ENCODE measurements at places on chromosomes 2 and 18.

GRCh38 chr2:236086403-236086970 lies 81.7 kb downstream of the GBX2 start:
- no peak for DNase-seq

DNA sequence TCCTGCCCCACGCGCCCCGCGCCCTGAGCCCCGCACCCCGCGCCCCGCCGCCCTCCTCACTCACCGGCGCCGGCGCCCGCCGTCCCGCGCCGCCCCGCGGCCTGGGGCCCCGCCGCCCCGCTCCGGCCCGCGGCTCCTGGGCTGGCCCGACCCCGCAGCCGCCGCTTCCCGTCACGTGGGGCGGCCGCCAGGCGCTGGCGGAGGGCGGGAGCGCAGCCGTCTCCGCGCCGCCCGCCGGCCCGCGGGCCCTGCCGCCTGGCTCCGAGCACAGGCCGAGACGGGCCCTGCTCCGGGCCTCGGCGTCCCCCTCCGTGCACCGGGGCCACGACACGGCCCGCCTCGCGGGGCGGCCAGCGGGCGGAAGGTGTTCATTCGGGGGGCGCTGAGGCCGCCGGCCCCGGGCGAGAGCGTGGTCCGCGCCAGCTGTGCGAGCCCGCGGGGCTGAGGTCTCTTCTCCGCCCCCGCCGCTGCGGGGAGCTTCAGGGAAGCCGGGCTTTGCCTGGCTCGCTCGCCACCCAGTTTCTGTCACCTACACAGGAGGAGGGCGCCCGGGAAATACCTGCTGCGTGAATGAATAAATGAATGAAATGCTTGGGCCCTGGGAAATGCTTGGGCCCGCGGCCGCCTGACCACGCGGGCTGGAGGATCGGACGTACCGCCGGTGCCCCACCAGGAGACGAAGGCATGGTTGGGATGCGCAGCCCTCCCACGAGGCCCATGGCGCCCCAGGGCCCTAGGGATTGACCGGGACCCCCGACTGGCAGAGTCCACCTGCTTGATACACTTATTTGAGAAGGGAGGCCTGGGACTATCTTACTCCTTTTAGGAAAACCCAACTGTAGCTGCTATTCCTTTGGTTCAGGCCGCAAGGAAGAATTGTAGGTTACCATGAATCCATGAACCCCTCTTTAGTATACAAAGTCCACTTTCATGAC lies at the start of gene TGFBRAP1:
Gene TGFBRAP1, minus strand, starts transcription at position 175 of the 935 bp plus-strand sequence. CDS start 21,434 bp downstream, outside the sequence.
- DNase-seq = peak; percentile 45

DNA sequence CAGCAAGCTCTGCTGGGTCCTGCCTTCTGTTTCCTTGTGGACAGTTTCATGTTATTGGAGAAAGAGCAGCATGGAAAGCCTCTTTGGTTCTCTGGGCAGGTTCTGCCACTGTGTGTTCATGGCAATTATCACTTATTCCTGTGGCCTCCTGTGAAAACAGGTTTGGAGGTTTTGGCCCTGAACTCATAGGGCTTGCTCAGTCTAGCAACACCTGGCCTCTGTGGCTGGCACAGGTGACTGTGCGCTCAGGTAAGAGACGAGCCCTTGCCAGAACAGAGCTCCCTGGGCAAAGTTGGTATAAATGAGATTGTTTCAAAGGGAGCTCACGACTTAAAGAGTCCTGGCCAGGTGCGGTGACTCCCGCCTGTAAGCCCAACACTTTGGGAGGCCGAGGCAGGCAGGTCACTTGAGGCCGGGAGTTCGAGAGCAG lies 5.7 kb downstream of the CEP68 start:
- no peak for DNase-seq

GRCh38 chr2:187078297-187078696 lies 229.3 kb upstream of the ZSWIM2 start:
- DNase-seq = no peak

DNA sequence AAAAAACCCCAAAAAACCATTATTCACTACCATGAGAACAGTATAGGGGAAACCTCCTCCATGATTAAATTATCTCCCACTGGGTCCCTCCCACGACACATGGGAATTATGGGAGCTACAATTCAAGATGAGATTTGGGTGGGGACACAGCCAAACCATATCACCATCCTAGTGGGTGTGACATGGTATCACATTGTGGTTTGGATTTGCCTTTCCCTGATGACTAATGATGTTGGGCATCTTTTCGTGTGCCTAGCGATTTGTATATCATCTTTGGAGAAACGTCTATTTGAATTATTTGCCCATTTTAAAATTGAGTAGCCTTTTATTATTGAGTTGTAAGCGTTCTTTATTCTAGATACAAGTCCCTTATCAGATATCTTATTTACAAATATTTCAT lies 8.7 kb upstream of the ASAP2 start:
- DNase-seq = no peak

DNA sequence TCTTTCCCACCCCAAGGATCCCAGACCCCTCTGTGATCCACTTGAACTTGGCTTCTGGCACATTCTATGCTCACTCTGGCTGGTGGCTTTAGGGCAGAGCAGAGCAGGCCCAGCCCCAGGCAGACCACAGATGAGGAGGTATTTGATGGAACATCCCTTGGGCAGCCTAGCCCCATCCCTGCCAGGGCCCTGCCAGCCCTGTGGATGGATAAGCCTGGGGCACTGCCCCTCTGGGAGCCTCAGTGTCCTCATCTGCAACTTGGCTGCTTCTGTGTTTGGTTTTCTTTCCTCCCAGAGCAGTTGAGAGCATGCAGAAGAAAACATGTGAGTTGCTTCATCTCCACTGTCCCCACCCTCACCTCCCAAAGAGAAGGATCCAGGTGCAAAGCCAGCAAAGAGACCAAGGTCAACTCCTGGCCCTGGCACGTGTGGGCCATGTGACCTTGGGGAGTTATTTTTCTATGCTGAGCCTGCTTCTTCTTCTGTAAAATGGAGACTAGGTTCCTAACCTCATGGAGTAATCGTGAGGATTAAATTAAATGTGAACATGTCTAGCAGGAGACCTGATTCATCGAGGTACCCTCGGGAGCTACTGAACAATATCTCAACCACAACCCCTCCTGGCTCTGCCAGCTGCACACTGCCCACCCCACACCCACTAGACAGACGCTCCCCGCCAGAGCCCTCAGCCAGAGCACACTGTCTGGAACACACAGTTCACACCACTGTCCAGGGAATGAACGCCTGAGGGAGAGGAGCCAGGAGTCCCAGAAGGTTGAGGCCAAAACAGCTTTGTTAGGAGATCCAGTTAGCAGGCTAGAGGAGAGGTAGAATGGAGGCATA lies 14.6 kb upstream of the TNS1 start:
- DNase-seq = no peak

DNA sequence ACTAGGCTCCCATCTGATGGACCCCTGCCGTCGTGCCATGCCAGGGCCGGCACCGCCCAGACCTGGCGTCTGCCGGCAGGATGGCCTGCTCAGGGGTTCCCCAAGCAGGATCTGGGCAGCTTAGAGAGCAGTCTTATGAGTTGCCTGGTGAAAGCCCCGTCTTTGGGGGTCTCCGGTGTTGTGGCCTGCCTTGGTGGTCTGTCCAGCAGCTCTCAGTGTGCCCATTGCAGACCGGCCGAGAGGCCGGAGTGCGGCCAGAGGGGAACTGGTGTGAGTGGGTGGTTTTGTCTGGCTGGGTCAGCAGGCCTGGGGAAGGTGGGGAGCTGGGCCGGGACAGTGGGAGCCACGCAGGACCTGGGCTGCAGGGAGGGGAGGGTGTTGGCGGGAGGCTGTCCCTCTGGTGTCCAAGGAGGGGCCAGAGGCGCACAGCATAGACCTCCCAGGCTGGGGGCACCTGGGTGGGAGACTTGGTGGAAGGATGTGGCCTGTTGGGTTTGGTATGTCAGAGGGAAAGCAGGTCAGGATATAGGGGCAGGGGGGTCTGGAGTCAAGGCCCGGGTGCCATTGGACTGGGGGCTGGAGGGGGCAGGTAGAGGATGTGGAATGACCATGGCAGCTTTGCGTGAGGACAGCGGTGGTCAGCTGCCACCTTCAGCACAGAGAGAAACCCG lies 16.5 kb downstream of the GPC1 start:
- no peak for DNase-seq

DNA sequence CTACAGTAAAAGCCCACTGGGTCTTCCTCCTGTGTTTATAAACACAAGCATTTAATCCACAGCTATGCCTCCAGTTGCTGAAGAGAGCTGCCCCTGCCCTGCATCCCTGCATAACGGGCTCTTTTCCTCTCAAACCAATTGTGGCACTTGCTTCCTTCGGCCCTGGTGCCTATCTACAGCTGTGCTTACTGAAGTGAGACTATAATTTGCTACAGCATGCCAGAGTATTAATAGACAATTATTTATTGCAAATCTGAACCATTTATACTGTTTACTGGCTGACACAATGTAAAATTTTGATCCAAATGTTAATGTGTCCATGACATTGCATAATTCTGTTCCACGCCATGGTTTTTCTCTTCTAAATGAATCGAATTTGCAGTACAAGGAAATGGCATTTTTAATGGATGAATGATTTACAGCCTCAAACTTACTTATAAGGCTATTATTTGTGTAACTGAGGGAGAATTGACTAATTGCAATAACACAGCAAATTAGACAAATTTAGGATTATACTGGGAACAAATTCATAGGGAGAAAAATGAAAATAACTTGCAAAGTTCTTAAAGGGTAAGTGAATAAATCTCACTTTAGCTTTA lies 457.0 kb upstream of the HNRNPA3 start:
- no peak for DNase-seq

DNA sequence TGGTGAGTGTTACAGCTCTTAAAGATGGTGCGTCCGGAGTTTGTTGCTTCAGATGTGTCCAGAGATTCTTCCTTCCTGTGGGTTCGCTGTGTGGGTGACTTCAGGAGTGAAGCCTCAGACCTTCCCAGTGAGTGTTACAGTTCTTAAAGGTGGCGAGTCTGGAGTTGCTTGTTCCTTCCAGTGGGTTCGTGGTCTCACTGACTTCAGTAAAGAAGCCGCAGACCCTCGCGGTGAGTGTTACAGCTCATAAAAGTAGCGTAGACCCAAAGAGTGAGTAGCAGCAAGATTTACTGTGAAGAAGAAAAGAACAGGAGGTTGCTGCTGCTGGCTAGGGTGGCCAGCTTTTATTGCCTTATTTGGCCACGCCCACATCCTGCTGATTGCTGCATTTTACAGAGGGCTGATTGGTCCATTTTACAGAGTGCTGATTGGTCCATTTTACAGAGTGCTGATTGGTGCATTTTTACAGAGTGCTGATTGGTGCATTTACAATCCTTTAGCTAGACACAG lies 34.0 kb upstream of the SPTBN1 start:
- DNase-seq = no peak
